ENCODE measurements at places on chromosomes 13 and 19.
A peak's percentile ranks its signal among the peaks of the same experiment; 100 is the strongest.

- DNase-seq: peak; percentile 82
Measured at GRCh38 chr19:35154525-35155406, at the start of gene FXYD5. Gene FXYD5 (plus strand): TSS chr19:35154735. CDS start chr19:35155551, 816 bp downstream.

DNA sequence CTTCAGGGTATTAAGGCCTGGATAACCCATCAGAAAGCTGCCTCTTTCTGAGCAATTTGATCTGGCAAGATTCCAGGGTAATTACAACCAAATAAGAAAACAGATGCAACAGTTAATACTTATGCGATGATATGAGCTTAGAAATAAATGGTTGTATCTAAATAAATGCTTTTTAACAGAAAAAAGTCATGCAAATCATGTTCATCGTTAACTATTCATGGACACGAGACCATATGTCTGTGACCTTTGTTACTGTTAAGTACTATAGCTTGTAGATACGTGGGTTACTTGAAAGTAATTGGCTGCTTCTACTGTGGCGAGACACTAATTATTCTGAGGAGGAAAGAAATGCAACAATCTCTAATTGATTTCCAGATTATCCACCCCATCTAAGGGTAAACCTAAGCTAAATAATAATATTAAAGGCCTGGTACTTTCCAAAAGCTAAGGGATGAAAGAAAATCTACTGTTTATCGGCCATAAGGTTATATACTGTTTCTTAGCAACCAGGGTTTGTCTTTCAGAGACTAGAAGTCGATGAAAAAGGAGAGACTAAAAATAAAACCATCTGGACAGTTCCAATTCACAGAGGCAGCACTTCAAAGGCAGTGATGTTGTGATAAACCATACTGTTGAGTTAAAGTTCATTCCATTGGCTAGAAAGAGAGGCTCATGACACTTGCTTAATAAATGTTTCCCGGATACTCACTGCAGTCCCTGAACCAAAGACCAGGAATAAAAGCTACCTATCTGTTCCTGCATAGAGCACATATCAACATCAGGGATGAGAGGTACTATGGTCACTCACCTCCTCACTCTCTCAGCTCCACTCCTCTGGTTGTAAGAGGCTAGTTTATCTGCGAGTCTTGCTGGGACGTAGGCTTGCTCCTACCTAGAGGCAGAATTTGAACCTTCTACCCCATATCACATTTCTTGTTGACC, 1.5 kb downstream of the EPSTI1 start:
- DNase-seq: no peak

GRCh38 chr19:35740108-35740422, 2.2 kb downstream of the IGFLR1 start:
- no peak for DNase-seq

- DNase-seq: no peak
Measured at GRCh38 chr13:100045355-100045754, 43.5 kb upstream of the PCCA start.

GRCh38 chr13:33722216-33722915, 95.6 kb upstream of the RFC3 start:
- DNase-seq: no peak

- DNase-seq: no peak
Measured at GRCh38 chr13:99363391-99363790, 56.2 kb upstream of the GPR183 start.

Data from MCF 10A (cell line).